ENCODE measurements at places on chromosomes 3 and 15. TPM values are rescaled to one million over a fixed set of nuclear protein-coding genes. Genes with fewer than 3 reads are reported as not detected.

- no peak for DNase-seq
These were observed 764.4 kb upstream of the LMCD1 start for GRCh38 chr3:7737263-7737662.

DNA sequence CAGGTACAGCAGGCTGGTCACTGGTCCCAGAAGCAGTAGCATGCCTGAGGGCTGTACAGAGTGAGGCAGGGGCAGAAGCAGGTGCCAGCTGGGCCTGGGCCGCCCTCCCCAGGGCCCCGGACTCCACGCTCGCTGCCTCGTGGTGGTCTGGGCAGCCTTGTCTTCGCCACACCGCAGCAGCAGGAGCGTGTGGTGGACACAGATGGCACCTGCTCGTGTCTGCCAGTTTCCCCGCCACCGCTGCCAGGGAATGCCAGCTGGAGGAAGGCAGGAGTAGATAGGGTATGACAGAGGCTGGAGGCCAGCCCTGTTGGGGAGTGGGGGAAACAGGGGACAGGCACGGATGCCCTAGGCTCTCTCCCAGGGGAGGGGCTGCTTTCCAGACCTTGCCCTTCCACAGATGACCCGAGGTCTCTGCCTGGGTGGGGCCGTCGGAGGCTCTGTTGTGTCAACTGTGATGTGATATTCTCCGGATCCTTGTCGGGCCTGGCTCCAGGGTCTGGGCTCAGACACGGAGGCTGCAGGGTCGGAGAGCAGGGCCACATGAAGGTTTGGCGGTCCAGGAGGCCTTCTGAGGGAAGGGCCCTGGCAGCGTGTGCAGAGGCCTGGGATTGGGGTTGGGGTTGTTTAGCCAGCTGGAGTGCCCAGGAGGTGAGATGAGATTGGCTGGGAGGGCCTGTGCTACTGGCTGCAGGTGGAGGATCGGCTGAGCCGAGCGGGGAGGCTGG, 33.6 kb downstream of the GOLGA6L10 start:
- DNase-seq: no peak

DNA sequence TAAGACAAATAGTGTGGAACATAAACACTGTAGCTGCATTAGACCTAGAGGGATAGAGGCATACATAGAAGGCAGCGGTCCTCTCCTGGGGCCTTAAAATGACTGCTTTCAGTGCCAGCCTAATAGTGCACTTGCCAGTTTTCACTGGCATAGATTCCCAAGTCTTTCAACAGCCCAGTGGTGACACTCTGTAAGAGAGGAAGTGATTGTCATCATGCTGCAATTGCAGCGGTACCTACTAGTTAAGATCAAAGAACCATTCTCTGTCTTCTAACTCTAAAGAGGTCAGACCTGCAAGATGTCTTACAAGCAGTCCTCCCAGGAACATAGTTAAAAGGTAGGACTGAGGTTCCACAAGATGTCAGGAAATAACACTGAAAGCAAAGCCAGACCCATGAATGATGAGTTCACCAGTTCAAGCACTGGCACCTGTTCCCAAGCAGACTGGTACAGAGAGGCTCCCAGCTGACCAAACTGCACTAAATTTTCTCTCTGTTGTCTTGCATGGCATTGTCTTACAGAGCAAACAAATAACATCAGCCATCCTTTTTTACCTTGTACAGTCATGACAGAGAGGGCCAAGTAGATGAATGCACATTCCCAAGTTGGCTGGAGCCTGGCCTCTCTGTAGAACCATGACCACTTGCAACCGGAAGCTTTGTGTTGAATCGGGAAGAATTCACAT, 100.5 kb upstream of the SKOR1 start:
- DNase-seq: no peak

- DNase-seq: no peak
These were observed 107.4 kb upstream of the FOXB1 start for GRCh38 chr15:59896663-59897074.

GRCh38 chr15:76286271-76286879, 24.9 kb downstream of the ETFA start:
- peak; percentile 78 for DNase-seq

DNA sequence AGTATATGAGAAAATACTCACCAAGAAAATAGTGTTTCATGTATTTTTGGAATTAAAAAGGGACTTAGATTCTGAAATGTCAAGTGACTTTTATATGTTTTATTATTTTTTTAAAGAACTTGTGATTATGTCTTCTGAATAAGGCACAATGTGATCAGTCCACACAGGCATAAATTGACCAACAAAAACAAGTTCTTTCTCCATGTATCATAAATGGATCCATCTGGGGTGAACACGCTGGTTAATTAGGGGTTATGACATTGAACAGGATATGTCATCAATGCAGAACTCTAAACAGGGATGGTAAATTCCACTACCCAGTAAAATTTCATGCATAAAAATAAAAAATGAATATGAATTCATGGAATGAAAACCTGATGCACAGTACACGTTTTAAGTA, 31.3 kb upstream of the PIK3CA start:
- no peak for DNase-seq

- no peak for DNase-seq
These were observed 15.1 kb downstream of the CLDN1 start for GRCh38 chr3:190307164-190307545.

GRCh38 chr3:187019542-187020072, 89.3 kb downstream of the ST6GAL1 start:
- DNase-seq: no peak

- DNase-seq: no peak
These were observed 19.9 kb downstream of the BBX start for GRCh38 chr3:107542665-107543064.

- DNase-seq: no peak
These were observed 61.3 kb downstream of the TMCO5A start for GRCh38 chr15:37995461-37996347.

GRCh38 chr3:86748015-86748414, 242.9 kb downstream of the VGLL3 start:
- no peak for DNase-seq

GRCh38 chr3:64352639-64352992, 127.3 kb upstream of the PRICKLE2 start:
- no peak for DNase-seq

GRCh38 chr15:68679161-68679560, 100.4 kb downstream of the CORO2B start:
- no peak for DNase-seq

- DNase-seq: no peak
These were observed 272.9 kb upstream of the KCNMB2 start for GRCh38 chr3:178263236-178263916.

DNA sequence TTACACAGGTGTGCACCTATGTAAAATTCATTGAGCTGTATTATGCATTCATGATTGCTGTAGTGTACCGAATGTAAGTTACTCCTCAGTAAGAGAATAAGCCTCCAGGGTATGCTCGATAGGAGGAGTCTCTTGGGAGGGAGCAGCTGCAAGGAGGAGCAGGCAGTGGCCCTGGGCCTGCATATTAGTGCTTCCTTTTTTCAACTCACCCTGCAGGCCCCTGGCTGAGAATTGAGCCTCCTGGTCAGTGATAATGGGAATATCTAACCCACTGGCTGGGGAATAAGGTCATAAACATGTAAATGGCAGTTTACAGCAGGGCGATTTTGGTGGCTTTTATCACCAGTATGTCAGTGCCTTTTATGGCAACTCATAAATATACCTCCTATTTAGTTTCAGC, 21.7 kb upstream of the SFMBT1 start:
- no peak for DNase-seq

GRCh38 chr15:60883691-60884640, 345.1 kb downstream of the RORA start:
- no peak for DNase-seq

GRCh38 chr3:113747283-113748046, 630 bp downstream of the ATP6V1A start:
- peak; percentile 45 for DNase-seq

GRCh38 chr15:70643106-70643782, 120.1 kb downstream of the UACA start:
- no peak for DNase-seq

- DNase-seq: no peak
These were observed 78.7 kb downstream of the PLXNA1 start for GRCh38 chr3:127061641-127062040.

DNA sequence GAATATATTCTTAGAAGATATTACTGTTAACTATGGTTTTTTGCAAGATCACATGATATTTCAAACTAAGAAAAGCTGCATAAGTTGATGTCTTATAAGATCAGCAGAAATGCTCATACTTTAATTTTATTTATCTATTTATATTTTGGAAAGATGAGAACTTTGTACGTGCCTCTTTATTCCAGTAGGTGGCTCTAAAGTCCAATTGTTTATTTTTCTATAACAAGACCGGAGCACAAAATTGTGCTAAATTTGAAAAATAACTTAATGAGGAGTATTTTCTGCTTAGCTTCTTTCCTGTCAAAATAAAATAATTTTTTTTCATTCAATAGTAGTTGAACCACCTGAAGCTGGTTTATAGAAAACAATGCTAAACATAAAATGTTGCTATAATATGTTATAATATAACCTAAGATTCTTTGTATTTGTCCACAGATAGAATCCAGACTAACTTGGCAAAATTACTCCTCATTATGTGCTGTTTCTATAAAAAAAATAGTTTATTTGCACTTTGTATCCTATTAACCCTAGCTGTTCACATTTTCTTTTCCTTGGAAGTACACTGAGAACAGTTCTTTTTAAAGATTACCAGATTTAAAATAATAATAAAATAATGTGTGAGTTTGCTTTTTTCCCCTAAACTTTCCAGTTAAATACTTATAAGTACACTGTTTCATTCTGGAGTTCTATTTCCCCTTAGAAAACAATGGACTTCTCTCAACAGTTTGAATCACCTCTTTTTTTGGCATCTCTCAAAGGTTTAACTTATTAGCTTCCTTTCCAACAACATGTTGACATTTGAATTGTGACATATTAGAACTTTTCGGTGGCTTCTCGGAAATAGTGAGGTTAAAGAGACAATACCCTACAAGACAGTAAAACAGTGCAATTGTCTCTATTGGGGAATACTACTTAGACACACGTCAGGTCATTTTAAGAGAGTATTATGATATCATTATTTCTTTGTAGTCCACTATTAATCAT, 530.0 kb downstream of the MECOM start:
- no peak for DNase-seq

GRCh38 chr3:159480046-159480445, 508.6 kb upstream of the IL12A start:
- no peak for DNase-seq

DNA sequence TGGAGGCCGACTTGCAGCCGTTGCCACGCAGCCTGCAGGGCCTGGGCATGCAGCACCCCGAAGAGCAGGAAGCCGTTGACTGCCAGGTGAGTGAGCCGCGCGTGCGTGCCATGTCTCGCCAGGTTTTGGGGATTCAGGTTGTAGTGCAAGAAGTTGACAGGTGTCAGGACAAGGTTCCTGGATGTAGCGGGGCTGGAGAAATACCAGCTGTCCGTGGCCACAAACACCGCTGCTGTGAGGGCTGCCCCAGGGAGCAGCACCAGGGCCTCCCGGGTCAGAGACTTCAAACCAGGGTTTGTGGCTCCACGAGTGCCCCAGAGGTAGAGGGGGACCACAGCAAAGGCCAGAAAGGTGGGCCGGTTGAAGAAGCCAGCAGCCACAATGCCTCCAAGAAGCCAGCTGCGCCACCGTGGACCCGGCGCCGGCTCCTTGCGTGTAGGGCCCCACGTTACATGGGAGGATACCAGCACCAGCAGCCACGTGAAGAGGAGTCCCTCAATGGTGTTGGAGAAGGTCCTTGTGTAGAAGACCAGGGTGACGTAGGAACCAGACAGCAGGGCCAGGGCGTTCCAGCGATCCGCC, 5.6 kb upstream of the NCBP2 start:
- no peak for DNase-seq

GRCh38 chr15:65796610-65797078, 4.6 kb upstream of the DENND4A start:
- no peak for DNase-seq

- DNase-seq: no peak
These were observed 155.2 kb downstream of the NSMCE3 start for GRCh38 chr15:29114221-29115092.

GRCh38 chr3:197298945-197299854, 788 bp upstream of the DLG1 start:
- DNase-seq: no peak

- no peak for DNase-seq
These were observed 18.5 kb downstream of the FSTL1 start for GRCh38 chr3:120432150-120432860.

The UBAP1L gene
- 7.5 TPM for total RNA-seq

The OR5K2 gene
- not detected for total RNA-seq

The ZNF80 gene
- total RNA-seq: 0.48 TPM

The SLC28A1 gene
- total RNA-seq: not detected

The ANKRD34C gene
- total RNA-seq: not detected

The PLA2G4E gene
- not detected for total RNA-seq

The DALRD3 gene
- 16.8 TPM for total RNA-seq

The MYO5C gene
- total RNA-seq: 0.45 TPM

The PRR23C gene
- not detected for total RNA-seq

The TIGIT gene
- 43.9 TPM for total RNA-seq

The PGBD4 gene
- 3.2 TPM for total RNA-seq

The SHC4 gene
- total RNA-seq: 0.19 TPM

Data from natural killer cell (primary cell).